Peyer's patch (tissue), 4 donors: ENCODE measurements at places on chromosomes 5 and 9. TPM values are rescaled to one million over a fixed set of nuclear protein-coding genes. Genes with fewer than 3 reads are reported as not detected.

GRCh38 chr9:134127065-134127580, 8.8 kb upstream of the WDR5 start:
- no peak for DNase-seq

DNA sequence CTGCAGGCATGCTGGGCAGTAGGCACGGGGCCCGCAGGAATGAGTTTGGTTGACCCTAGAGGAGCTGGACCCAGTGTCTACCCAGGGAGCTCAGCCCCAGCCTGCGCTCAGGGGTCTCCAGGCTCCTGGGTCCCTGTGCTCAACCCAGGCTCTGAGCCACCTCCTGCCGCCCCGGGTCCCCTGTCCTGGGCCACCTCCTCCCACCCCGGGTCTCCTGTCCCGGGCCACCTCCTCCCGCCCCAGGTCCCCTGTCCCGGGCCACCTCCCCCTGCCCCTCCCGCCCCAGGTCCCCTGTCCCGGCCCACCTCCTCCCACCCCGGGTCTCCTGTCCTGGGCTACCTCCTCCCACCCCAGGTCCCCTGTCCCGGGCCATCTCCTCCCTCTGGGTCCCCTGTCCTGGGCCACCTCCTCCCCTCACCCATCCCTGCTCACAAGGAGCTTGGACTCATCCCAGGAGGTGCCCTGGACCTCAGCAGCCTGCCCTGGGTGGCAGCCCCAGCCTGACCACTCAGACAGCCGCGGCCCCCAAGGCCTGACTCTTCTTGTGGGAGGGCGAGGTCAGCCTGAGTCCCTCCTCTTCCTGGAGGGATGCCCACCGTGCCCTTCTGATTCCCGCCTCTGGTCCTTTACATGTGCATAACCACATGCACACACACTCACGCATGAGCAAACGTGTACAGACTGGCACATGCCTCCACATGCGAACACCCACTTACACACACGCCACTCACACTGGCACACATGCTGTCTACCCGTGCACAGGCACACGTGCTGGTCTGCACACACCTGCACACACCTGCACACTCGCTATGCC, 2.4 kb downstream of the LCN12 start:
- no peak for DNase-seq

Gene OR1J2
- total RNA-seq, result not detected

Gene FOXD4L5
- not detected for total RNA-seq

DNA sequence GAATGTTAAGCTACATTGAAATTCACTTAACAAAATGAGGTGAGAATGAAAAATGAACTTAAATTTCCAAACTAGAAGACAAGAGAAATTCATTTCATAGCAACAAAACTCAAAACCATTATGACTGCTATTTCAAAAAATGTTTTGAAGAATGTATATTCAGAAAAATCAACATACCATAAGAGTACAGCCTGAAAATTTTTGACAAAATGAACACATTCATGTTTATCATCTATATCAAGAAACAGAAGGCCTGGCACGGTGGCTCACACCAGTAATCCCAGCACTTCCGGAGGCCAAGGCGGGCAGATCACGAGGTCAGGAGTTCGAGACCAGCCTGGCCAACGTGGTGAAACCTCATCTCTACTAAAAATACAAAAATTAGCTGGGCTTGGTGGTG, 4.2 kb upstream of the IL6ST start:
- no peak for DNase-seq

GRCh38 chr5:83475391-83475863, 3.9 kb downstream of the VCAN start:
- no peak for DNase-seq

GRCh38 chr9:97319395-97319794, 11.9 kb downstream of the CCDC180 start:
- no peak for DNase-seq

DNA sequence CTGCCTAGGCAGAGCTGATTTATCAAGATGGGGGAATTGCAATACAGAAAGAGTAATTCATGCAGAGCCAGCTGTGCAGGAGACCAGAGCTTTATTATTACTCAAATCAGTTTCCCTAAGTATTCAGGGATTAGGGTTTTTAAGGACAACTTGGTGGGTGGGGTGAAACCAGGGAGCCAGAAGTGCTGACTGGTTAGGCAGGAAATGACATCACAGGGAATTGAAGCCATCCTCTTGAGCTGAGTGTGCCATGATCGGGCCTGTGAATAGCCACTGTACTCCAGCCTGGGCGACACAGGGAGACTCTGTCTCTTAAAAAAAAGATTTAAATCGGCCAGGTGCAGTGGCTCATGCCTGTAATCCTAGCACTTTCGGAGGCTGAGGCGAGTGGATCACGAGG, 45.3 kb upstream of the CDK5RAP2 start:
- no peak for DNase-seq

Gene CCDC183
- total RNA-seq, result 23.6 TPM

DNA sequence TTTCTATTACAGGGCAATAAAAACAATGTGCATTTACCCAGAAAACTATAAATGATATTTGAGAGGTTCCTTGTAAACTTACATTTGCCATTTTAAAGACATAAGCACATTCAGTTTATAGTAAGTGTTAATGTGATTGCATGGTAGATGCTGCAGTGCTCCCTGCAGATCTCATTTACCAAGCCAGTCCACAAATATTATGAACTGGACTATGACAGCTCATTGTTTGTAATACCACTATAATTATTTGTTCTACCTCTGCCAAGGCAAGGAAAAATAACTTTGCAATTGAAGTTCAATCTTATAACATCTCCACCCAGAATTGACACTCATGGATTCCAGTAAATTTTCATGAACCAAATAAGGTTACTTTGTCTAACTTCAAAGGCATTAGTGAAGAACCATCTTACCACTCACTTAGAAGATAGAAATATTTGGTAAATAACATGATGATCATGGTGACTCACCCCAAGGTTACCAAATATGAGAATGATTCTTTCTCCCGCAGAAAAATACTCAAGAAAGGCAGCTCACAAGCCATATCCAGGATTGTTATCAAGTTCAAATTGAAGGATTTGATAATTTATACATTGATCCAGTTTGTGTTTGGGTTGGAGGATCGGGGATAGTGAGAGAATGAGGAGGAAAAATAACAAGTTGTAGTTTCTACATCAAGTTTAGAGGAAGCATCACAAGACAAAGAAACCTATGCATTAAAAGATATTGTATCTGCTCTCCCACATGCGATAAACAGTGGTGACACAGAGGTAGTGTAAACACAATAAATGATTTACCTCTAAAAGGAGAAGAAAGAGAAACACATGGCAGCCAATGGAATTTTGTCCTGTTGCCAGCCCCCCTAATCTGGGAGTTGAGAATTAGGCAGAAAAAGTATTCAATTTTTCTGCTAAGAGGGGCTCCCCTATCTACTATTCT, 29.5 kb downstream of the CDH9 start:
- no peak for DNase-seq

Gene DPYSL3
- 15.3 TPM for total RNA-seq

- no peak for DNase-seq
These were observed 2.8 kb downstream of the DELE1 start for GRCh38 chr5:141926434-141926833.

DNA sequence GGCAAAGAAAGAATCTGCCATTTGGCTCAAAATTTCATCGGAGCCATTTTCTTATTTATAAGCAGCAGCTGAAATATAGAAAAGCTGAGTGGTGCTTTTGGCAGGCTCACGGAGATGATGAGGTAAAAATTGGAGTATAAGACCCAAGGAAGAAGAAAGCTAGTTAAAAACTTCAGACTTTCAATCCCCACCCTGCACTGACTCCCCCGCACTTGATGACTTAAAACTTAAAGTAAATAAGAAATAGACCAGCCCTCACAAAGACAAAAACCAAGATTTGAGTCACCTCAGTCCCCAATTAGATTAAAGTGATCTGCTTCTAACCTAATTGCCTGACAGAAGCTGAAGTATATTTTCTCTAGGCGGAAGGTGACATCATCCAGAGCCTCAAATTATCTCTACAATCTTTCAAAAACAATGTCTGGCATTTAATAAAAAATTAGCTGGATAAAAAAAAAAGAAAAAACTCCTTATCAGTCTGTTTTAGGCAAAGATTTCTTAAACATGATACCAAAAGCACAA, 124.0 kb upstream of the PJA2 start:
- DNase-seq, result no peak

DNA sequence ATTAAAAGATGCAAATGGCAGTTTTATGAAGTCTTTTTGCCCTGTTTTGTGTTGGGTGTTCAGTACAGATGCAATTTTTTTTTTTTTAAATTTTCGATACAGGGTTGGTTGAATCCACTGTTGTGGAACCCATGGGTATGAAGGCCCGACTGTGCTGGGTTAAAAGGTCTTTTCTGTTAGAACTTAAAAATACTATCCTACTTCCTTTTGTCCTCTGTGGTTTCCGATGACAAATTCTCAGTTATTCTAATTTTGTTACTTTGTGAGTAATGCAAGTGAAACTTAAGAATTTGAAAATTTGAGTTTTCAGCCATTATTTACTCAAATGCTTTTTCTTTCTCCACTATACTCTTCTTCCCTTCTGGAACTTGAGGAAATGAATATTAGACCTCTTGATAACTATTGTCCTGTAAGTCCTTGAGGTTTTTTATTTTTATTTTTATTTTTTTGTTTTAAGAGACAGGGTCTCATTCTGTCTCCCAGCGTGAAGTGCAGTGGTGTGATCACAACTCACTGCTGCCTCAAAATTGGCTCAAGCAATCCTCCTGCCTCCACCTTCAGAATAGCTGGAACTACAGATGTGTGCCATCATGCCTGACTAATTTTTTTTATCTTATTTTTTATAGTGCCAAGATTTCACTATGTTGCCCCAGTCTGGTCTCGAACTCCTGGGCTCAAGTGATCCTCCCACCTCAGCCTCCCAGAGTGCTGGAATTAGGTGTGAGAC, 67.5 kb downstream of the ZCCHC7 start:
- DNase-seq, result no peak

GRCh38 chr9:96022445-96023051, 147.1 kb downstream of the ERCC6L2 start:
- peak; percentile 60 for DNase-seq
